Cerebellar nuclear complex (tissue), 1 donor: ENCODE measurements at places on chromosomes 6 and 20.

DNA sequence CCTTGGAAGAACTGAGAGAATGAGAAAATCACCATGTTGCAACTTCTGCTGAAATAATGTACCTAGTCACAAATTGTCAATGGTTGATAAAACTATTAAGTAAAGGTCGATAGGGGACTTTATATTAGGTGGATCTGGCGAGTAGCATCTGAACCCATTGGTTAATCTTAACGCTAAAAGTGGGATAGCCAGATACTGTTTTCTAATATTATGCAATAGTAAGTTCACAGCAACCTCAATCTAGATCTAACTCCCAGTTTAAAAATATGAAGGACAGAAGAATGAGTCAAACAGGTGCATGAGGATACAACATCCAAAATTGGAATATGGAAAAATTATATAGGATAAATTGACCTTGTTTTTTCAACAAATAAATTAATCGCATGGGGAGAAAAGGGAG, 18.8 kb downstream of the PSMF1 start:
- DNase-seq, result no peak

GRCh38 chr20:19768325-19768842, 10.3 kb downstream of the RIN2 start:
- no peak for DNase-seq

DNA sequence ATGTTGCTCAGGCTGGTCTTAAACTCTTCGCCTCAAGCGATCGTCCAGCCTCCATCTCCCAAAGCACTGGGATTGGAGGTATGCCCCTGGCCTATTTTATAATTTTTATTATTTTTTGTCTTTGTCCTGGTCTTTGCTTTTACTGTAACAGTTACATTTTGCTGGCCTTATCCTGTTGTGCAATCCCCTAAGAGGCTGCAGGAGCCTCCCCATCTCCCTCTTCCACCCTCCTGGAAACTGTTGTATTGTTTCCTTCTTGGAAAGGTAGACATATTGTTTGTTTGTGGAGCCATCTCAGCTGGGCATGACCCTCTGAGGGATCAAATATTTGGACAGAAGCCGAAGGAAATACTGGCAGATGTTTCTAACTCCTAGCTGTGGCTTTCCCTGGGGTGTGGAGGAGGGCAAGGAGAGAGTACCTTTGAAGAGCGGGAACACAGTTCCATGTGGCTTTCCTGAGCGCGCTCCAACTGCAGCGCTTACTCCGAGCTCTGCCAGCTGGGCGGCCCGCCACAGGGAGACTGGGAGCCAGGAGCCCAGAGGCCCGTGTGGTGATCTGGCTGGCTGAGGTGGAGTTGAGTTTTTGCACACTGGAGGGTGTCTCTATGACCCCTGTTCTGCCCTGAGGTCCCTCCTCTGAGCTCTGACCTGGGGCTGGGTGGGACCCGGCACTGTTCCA, 4.9 kb downstream of the MAPK13 start:
- DNase-seq, result peak; percentile 51

- DNase-seq, result no peak
Measured at GRCh38 chr6:53301801-53302537, 46.8 kb downstream of the ELOVL5 start.

GRCh38 chr6:23875006-23875405, 251.0 kb upstream of the NRSN1 start:
- no peak for DNase-seq

DNA sequence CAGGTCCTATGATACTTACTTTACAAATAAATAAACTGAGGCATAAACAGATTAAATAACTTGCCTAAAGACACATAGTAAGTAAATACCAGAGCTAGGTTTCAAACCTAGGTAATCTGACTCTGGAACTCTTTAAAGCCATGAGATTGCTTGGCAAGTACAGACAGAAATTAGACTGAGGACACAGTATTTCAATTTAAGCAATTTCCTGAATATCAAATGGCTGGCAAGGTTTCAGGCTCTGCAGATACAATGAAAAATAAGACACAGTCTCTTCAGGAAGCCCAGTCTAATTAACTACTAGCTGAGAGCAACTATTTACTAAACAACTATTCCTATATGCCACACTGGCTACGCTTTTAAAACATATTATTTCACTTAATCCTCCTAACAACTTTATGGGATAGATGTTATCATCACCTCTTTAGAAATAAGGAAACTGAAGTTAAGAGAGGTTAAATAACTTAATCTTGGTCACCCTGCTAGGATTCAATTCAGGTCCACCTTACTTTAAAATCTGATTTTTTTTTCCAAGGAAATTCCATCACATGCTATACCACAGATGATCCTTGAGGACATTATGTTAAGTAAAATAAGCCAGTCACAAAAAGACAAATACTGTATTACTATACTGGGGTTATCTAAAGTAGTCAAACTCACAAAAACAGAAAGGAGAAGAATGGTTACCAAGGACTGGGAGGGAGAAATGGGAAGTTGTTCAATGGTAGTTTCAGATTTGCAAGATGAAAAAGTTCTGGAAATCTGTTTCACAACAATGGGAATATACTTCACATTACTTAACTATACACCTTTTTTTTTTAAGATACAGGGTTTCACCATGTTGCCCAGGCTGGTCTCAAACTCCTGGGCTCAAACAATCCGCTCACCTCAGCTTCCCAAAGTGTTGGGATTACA, 4.1 kb downstream of the TRPC4AP start:
- DNase-seq, result no peak

DNA sequence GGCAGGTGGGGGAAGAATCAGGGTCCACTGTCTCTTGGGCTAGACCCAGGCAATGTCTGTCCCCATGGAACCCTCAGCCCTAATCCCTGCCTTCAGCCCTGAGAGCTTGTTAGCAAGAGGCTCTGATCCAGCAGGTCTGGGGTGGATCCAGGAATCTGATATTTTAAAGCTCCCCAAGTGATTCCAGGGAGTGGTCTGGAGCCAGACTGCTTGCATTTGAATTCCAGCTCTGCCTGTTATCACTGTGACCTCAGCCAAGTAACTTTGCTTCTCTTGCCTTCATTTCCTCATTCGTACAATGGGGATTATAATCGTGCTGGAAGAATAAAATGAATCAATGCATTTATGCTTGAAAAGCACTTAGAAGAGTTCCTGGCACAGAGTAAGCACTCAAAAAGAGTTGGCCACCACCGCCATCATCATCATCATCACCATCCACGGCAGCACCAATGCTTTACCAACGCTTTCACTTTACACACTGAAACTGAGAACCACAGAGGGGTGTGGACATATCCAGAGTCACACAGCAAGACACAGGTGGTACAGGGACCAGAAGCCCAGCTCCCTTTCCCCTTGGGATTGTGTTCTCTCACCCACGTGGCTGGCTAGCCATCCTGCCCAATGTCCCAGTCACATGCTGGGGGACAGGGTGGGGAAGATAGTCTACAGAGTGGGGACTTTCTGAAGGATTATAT, 75.7 kb upstream of the RALY start:
- no peak for DNase-seq

- DNase-seq, result peak; percentile 36
Measured at GRCh38 chr6:35370785-35371493, 28.6 kb downstream of the PPARD start.

DNA sequence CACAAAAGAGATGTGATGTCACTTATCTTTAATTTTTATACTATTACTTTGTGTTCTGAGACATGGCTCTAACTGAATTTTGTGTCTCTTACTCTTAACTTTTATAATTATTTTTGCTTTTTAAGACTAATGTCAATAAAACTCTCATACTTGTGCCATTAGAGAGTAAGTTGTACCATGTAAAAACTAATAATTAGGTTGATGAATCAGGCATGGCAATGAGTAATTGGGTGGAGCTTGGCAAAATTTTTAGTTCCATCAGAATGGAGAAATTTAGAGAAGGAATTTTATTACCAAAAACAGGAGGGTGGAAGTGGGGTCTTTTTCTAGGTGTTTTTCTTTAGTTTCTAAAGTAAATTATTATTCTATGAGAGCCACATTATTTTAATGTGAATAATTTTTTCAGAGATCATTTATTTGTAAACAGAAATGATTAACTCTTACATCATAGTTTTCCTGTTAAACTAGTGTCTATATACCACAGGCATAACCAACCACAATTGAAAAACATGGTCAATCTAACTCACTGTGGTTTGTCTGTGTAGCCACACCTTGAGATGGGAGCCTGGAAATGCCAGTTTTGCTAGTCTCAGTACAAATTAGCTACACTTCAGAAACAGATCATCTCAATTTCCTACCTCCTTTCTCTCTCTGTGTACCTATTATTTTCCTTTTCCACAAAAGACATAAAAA, 51.8 kb downstream of the ELOVL4 start:
- no peak for DNase-seq

DNA sequence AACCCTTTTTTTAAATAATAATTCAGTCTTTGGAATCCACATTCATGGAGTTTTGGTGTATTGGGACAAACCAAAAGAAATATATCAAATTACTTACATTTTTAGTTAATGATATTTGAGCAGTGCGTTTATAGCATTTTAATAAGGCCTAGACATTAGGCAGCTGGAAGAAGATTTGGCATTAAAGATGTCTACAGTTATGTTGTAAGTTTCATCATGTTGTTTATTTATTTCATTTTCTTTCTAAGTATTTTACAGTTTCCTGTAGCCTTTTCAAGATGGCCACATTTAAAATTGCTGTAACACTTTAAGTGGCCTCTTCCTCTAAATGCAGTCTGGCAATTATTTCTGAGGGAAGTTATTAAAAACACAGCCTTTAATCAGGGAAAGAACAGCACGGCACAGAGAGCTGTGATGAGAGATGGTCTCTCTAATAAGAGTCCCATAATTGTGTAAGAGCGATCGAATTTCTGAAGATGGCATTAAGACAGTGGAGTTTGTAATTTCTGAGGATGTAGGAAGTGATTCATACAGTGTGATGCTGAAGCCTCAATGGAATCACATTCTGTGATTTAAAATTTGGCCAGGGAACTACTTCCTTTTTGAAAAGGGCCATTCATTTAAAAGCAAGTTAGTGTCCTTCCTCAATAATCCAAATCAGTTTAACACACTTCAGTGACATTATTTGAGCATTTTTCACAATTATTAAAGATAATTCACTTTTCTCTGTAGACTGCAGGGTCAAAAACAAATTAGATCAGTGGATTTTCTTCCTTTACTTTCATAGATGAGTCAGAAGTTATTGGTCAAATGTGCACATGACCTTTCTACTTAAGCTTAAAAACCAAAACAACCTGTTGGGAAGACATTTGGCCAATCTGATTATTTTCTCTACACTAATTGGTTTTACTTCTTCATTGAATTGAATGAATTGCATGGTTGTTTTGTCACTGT, 52.4 kb upstream of the EDN3 start:
- DNase-seq, result no peak
